ENCODE measurements at places on chromosomes 1 and 21.

GRCh38 chr21:38471766-38472165 lies 26.5 kb downstream of the ERG start:
- no peak for DNase-seq

DNA sequence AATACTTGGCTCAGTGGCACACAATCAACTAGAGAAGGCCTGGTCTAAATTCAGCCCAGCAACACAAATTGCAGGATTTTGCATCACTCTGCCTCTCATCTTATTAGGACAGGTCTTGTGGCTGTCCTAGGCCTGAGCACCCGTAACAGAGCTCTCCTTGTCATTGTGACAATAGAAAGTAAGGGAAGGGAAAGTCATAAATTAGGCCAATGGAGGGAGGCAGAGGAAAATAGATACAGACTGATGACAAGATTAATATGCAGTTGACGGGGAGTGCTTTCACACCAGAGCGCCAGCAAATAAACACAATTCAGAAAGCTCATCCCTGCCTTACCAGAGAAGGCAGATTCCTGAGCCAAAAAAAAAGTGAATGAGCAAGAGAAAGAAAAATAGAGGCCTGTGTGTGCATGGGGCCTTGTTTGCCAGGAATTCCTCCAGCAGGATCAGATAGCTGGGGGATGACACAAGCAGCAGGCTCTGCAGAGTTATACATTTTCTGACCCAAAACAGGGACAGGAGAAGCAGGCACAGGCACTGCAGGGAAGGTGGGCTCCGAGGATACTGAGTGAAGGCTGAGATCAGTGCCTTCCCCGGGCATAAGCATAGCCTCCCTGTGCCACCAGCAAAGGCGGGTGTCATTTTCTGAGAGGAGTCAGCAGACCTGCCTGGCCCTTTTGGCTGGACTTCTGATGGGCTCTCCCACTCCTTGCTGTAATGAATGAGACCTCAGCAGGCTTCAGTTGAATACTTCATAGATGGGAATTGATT lies 110.0 kb upstream of the SPAG17 start:
- DNase-seq, result no peak

DNA sequence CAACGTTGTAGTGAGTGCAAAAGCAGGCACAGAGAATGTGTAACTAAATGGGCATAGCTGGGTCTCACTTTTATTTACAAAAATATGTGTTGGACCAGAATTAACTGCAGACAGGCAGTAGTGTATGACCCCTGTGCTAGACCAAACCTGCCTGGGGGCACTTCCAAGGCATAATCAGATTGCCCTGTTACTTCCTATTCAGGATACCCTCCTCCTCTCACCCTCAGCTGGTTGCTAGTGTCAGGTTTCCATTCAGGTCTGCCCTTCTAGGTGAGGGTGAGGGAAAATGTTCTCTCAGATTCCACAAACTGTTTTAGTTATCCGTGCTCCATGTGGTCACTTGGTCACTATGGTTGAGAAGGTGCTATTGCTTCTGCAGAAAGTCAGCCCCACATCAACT lies 387.3 kb downstream of the LMX1A start:
- no peak for DNase-seq

GRCh38 chr1:78619032-78619431 lies 1.2 kb upstream of the IFI44L start:
- DNase-seq, result no peak

DNA sequence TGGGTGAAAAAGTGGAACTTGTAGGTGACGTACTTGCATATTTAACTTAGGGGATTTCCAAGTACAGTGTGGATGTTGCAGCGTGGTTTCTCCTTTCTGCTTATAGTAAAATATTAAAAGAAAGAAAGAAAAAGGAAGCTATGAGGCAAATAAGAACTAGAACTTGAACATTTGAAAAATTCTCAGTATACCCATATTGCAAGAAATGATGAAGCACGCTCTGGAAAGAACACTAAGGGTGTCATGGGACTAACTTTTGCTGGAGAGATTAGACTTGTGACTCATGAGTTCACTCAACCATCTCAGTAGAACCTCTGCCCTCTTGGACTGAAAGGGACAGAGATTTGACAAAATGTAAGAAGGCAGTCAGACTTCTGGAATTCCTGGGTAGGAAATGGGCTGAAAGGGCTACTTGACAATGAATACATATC lies 704.5 kb upstream of the ADGRL4 start:
- no peak for DNase-seq

DNA sequence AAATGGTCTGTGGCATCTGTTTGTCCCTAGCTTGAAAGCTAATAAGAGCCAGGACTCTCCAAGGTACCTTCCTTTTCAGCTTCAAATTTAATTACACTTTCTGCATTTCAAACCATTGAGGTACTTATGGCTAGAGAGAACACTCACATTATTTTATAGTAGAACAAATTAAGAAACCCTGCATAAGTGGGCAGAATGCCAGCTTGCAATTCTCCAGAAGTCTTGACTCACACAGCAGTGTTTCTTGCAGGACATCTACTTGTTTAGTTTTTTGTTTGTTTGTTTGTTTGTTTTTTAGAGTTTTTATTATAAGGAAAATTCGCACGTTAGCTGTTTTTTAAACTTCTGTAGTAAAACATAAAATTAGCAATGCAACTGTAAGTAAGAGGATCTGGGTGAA lies 397.2 kb downstream of the NEGR1 start:
- no peak for DNase-seq

GRCh38 chr1:210302501-210302900 lies 26.2 kb upstream of the HHAT start:
- DNase-seq, result no peak

DNA sequence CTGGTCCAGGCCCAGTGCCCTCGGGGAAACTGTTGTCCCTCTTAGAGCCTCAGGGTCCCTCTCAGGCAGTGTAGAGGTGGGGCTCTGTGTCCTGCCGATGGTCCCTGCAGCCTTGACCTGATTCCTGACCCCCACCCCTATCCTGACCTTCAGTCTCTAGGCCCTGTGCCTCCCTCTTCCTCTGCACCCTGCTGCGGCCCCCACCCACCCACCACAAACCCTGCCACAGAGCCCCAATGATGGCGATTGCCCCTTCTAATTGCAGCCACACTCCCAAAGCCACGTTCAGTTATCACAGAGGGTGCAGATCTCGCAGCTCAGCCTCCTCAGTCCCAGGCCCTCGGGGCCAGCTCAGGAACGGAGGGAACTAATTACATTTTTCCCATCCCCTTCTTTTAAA lies 99.7 kb downstream of the PAX7 start:
- DNase-seq, result no peak

DNA sequence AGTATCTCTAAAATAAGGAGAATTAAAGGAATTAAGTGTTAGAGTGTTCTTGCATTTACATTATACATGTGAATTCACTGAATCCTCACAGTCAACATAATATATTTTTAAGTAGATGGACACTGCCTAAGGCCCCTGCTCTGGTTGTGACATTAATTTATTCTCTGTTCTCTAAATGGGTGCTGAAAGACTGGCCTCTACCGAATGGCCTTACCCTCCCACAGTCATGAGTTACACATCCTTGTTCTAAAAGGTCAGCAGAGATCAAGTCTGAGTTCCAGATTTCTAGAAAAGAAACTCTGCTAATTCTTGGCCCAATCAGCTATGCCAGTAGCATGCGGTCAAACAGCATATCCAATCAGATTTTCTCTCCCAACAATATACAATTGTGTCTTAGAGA lies 193.2 kb downstream of the TM2D1 start:
- no peak for DNase-seq

DNA sequence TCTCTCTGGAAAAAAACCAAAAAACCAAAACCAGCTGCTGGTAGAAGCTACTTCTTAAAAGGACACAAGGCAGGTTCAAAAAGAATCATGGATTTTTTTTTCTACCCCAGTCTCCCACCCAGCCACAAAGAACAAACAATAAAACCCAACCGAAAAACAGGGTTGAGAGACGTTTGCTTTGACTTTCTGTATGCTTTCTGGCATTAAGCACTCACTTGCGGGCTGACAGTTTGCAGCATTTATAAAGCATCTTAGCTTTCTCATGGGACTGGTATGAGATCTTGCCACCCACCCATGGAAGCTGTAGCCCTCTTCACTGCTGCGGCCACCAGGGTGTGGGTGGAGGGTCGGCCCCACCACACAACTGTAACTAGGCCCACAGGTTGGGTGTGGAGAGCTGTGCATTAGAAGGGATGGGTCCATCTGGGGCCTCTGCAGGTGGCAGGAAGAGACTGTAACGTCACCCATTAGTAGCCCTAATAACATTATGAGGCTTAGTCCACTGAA lies 165.7 kb downstream of the RHOU start:
- DNase-seq, result no peak

DNA sequence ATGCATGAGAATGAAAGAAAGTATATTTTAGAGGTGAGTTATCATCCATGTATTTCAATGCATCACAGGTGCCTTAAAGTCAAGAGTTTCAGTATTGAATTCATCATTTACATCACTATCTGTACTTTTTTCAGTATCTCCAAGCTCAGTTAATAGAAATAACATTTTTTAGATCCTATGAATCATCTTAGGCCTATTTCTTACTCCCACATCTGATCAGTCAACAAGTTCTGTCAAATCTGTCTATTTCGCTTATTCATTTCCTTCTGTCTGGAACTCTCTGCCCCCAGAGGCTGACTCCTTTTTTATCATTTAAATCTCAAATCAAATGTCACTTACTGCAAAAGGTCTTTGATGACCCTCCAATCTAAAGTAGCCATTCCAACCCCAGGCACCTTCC lies 295.2 kb downstream of the LRRC7 start:
- no peak for DNase-seq

DNA sequence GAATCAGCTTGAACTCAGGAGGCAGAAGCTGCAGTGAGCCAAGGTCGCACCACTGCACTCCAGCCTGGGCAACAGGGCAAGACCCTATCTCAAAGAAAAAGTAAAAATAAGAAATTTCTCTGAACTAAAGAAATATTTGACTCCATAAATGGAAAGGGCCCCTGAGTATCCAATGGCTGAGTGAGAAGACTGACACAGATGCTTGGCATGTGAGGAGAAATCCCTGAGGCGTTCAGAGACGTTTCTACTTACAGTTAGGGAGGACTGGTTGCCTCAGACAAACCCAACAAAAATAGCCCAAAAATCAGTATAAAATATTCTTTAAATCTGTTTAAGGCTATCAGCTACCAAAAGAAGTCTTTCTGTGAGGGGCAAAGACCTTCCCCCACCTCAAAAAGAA lies 3.0 kb upstream of the SUMO3 start:
- DNase-seq, result no peak

DNA sequence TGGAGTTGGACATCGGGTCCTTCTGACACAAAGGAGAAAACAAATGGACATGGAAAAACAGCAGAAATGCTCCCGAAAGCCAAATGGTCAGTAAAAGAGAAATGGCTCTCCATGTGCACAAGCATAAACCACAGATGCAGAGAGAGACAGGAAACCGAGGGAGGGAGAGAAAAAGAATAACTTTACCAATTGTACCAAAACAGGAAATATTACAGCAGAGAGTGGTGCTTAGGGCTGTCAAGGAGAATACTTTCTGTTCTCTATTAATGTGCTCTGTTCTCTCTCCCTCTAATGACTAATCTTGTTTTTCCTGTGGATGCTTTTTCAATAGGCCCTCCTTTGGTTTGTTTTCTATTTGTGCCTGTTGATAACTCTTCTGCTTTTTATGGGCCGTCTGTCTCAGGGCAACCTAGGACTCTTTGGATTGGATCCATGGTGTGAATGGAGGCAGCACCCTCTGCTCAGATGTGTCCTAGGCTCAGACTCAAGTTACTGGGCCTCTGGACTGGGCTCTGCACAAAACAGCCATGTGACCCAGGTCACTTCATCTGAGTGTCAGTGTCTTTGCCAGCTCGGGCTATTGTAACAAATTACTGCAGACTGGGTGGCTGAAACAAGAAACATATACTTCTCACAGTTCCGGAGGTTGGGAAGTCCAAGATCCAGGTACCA lies 663.0 kb downstream of the NPHP4 start:
- DNase-seq, result no peak

GRCh38 chr1:31624309-31624708 lies 6.8 kb downstream of the HCRTR1 start:
- no peak for DNase-seq

- DNase-seq, result no peak
These were observed 8.1 kb upstream of the OR2M5 start for GRCh38 chr1:248136811-248137210.

GRCh38 chr1:218850367-218850766 lies 323.3 kb upstream of the LYPLAL1 start:
- DNase-seq, result no peak

- no peak for DNase-seq
These were observed 69.6 kb downstream of the PGM1 start for GRCh38 chr1:63662841-63663240.

DNA sequence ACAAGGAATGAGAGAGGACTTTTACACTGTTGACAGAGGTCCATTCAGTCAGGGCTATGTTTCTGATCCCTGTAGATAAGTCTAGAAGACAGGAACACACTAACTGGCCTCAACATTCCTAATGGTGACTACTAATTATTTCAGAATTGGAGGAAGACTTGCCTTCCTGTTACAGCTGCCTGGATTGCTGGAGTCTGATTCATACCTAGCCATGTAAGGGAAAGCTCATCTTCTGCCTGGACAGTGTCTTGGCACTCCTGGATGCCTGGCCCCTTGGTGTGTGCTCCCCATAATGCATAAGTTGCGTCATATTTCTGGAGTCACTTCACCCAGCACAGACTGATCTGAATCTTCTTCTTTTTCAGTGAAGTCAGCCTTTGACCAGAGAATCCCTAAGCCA lies 326.0 kb upstream of the RUNX1 start:
- no peak for DNase-seq

DNA sequence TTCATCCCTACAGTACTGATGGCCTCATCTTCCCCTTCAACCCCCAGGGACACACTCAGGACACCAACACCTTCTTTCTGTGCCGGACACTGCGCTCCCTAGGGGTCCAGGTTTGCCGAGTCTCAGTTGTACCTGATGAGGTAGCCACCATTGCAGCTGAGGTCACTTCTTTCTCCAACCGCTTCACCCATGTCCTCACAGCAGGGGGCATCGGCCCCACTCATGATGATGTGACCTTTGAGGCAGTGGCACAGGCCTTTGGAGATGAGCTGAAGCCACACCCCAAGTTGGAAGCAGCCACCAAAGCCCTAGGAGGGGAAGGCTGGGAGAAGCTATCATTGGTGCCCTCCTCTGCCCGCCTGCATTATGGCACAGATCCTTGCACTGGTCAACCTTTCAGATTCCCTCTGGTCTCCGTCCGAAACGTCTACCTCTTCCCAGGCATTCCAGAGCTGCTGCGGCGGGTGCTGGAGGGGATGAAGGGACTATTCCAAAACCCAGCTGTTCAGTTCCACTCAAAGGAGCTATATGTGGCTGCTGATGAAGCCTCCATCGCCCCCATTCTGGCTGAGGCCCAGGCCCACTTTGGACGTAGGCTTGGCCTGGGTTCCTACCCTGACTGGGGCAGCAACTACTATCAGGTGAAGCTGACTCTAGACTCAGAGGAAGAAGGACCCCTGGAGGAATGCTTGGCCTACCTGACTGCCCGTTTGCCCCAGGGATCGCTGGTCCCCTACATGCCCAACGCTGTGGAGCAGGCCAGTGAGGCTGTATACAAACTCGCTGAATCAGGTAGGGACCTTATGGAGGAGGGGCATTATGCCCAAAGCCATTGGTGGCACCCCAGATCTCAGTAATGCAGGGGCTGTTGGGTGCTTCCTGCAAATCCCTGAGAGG lies 5.1 kb upstream of the LENEP start:
- DNase-seq, result no peak

- no peak for DNase-seq
These were observed 146.2 kb downstream of the C1orf21 start for GRCh38 chr1:184533049-184533448.

GRCh38 chr21:42864815-42865775 lies 14.2 kb downstream of the WDR4 start:
- DNase-seq, result no peak

- DNase-seq, result no peak
These were observed 18.1 kb downstream of the URB2 start for GRCh38 chr1:229643996-229644745.

Data from activated T-cell treated with anti-CD3 and anti-CD28 coated beads for 4 hours (primary cell).